ENCODE measurements at places on chromosomes 1 and 21.

- no peak for DNase-seq
Observed at GRCh38 chr1:6485168-6486101, 6.0 kb downstream of the PLEKHG5 start.

DNA sequence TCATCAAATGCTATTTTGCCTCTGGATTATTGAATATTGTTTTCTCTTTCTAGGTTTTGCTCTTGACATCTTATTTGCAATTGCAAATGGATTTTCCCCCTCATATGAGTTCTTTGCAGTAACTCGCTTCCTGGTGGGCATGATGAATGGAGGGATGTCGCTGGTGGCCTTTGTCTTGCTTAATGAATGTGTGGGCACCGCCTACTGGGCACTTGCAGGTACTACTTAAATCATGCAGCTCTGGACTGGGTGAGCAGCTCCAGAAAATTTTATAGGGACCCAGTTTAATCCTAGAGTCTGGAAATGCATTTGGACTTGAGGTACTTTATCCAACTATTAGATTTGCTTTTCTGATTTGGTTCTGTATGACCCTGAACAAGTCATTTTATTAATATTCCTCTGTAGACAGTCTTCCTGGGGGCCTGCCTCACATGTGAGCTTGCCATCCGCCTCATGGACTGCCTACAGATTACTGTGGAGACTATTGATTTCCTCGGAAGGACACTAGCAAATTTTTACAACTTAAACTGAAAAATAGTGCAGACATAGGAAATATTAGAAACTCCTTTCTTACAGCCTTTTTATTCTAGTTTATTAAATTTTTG lies 44.5 kb downstream of the SLC22A15 start:
- peak; percentile 20 for DNase-seq

GRCh38 chr1:212491454-212491853 lies 58.7 kb downstream of the NENF start:
- DNase-seq = no peak

- peak; percentile 30 for DNase-seq
Observed at GRCh38 chr1:940107-941014, 16.6 kb downstream of the SAMD11 start.

GRCh38 chr1:168234846-168235547 lies 9.2 kb downstream of the SFT2D2 start:
- DNase-seq = peak; percentile 22

DNA sequence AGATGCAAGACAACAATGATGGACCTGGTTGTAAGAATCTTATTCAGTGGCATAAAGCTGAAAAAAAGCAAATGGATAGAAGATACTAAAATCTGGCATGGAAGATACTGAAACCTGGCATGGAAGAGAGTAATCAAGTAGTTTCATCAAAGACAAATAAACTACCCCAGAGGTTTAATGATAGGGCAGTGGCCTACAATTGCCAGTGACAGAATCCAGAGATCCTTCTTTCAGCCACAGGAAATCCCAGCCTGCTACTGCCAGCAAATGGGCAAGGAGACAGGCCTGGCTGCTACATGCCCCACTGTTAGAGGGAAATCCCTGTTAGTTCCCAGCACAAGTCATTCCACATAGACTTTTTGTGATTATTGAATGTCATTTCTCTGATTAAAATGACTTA lies 409.4 kb downstream of the VAV3 start:
- DNase-seq = no peak

DNA sequence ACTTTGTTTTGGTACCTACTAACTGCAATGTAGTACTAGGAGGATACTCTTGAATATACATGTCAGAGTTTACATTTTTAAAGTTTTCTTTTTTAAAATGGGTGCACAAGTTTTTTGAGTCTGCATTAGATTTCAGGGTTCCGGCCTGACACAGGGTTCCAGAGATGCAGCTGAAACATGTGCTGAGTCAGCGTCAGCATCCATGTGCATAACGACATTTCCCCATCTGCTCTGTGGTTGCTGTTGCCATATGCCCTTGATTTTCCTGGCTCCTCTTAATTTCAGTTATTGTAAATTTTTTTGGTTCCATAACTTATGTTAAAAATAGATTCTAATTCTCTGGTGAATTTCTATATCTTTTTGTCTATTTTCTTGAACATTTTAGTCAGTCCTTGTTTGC lies 12.3 kb upstream of the METTL13 start:
- DNase-seq = no peak

- DNase-seq = no peak
Observed at GRCh38 chr1:111499026-111499785, 4.2 kb downstream of the ADORA3 start.

DNA sequence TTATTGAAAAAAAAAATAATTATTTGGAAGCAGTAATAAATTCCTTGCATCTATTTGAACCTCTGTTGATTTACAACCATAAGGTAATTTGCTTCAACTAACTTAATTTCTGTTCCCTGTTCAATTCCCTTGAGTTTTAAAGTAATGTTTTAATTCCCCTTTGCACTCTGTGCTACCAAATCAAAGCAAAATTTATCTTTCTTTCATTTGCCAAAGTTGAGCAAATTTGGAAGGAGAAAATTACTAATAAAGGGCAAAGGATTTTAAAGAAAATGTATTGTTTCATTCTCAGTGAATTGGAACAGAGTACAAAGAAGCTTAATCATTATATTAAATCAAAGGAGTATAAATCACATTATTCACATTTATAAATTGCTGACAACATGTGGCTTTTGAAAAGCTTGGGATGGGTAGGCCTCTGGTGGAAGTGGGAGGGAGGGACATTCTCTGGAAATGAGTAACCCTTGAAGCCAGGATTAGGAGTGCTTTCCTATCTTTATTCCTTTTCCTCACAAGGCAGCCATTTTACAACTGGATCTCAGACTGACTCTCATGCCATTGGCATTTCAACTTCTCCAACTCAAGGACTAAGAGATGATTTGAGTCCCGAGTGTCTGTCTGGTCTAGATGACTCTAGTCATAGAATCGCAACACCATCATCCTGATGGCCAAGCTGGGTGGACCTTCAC lies 331.6 kb upstream of the DUSP10 start:
- no peak for DNase-seq

DNA sequence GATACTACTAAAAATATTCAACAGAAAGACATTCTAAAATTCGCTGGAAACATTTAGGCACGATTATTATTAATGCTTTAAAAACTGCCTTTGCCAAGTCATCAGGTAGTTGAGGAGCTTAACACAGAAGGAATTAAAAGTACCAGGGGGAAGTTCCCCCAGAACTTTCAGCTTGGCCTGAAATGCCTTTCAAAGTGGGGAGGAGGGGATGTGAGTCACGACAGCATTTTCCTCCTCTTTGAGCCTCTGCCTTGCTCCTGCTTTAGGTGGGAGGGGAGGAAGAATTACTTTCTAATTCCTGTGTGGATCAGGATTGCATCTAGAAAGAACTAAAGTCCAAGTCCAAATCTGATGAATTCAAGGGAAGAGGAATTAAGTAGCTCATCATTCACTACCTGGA lies 183.7 kb downstream of the CLIC6 start:
- no peak for DNase-seq

DNA sequence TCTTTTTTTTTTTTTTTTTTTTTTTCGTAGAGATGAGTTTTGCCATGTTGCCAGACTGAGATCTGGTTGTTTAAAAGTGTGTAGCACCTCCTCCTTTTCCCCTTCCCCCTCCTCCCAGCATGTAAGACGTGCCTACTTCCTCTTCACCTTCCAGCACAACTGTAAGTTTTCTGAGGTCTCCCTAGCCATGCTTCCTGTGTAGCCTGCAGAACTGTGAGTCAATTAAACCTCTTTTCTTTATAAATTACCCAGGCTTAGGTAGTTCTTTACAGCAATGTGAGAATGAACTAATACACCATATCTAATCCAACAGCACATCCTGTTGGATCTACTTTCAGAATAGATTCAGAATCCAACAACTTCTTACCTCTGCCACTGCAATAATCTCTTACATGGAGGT lies 111.1 kb downstream of the CLIC6 start:
- no peak for DNase-seq

GRCh38 chr1:242139442-242139841 lies 140.5 kb upstream of the MAP1LC3C start:
- DNase-seq = no peak

DNA sequence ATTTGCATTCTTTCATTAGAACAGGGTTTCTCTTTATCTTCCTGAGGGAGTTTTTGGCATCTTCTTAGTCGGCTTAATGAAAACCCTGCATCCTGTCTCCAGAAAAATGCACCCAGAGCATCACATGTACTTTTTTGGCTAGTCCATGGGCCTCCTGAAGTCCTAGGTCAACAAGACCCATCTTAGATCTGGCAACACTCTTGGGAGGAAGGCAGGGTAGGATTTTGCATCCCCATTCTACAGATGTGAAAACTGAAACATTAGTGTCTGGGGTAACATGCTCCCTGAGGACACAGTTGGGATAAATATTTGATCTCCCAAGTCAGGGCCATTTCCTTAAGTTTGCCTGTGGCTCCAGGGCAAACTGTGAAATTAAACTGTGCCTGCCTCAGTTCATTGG lies 40.0 kb upstream of the HMGB4 start:
- no peak for DNase-seq

DNA sequence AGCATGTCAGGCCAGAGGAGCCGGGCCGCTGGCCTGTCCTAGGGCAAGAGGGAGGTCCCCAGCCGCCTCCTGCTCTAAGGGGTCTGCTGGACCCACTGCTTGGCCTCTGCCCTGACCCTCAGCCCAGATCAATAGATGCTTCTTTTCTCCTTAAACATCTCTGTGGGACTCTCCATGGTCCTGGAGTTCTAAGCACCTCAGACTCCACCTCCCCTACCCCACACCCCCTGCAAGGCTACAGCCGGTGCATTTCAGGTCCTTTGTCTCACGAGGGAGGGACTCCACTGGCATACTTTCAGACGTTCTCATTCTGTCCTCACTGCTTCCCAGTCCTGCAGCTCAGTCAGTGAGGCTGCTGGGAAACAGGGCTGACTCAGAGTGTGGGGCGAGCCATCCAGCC lies 11.0 kb downstream of the CNTN2 start:
- DNase-seq = no peak

- no peak for DNase-seq
Observed at GRCh38 chr1:59244891-59245290, 52.0 kb upstream of the FGGY start.

DNA sequence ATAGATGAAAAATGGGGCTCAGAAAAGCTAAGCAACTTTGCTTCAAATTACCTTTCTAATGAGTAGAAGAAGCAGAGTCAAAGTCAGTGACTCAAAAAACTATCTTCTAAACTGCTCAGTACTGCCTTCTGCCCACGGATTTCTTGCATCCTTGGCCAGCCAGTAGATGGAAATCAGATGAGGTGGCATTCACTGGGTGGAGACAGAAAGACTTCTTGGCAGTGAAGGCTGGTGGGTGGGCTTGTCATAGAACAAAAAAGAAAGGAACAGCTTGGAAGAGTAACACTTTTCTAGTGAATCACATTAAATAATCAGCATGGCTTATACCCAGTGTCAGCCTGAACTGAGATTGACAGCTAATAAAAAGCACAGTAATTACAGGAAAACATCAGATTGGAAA lies 170.7 kb downstream of the ST6GALNAC5 start:
- no peak for DNase-seq

- no peak for DNase-seq
Observed at GRCh38 chr1:233113009-233113879, 162.8 kb downstream of the NTPCR start.

DNA sequence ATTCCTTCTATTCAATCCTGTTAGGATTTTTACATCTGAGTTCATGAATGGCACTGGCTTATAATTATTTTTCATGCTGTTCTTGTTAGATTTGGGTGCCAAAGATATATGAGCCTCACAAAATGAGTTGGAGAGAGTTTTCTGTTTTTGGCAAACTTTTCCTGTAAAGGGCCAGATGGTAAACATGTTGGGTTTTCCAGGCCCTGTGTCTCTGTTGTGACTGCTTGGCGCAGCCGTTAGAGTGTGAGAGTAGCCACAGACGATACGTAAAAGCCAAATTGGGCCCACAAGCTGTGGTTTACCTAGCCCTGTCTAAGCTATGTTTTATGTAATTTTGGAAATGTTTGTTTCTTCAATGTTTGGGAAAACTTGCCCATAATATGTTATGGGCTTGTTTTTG lies 15.6 kb upstream of the CA6 start:
- DNase-seq = no peak

DNA sequence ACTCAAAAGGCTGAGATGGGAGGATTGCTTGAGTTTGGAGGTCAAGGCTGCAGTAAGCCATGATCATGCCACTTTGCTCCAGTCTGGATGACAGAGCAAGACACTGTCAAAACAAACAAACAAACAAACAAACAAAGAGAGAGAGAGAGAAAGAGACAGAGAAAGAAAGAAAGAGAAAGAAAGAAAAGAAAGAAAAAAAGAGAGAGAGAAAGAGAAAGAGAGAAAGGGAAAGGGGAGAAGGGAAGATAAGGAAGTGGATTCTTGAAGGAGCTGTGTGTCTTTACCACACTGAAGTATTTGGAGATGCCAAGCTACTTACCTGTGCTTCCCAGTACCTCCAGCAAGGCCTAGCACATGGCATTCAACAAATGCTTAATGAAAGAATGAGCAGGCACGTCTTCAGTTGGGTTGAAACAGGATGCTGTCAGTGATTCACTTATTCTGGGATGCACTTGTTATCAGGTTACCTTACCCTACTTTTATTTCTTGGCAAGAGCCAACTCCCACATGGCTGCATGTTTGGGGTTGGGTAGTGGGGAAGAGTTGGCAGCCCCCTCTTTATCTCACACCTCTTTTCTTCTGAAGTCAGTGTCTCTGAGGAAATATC lies 28.8 kb downstream of the CD101 start:
- no peak for DNase-seq

DNA sequence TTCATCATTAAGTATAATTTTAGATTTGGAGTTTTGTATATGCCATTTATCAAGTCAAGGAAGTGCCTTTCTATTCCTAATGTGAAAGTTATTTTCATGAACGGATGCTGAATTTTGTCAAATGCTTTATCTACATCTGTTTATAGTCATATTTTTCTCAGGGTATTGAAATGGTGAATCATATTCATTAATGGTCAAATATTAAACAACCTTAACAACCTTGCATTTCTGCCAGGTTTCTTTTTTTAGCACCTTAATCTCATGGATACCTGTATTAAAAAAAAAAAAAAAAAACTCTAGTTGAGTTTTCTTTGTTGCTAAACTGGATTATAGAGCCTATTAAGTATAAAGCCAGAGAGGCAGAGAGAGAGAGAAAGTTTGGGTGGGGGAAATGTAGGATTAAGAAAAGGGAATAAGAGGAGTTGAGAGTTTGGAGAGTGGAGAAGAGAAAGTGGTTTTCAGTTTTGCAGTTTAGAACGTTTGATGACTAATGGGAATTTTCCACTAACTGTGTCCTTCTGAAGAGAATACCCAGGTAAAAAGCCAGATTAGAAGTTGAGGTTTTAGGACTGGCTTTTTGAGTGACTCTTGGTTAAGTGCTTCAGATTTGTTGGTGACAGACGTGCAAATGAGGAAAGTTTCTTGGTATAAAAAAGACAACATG lies 305.0 kb downstream of the HLX start:
- DNase-seq = no peak

GRCh38 chr21:31203431-31204054 lies 140.5 kb downstream of the TIAM1 start:
- no peak for DNase-seq
